ENCODE measurements at places on chromosomes 7 and 10.
A peak's percentile ranks its signal among the peaks of the same experiment; 100 is the strongest.

- no peak for DNase-seq
Measured at GRCh38 chr7:29146057-29146706, at the start of gene CPVL. Gene CPVL, minus strand, starts transcription at chr7:29146537. Its CDS starts 25,476 bp downstream, at chr7:29121061.

- no peak for DNase-seq
Measured at GRCh38 chr10:110244550-110244949, 37.1 kb downstream of the MXI1 start.

- no peak for DNase-seq
Measured at GRCh38 chr7:21346297-21346696, 81.6 kb upstream of the SP4 start.

DNA sequence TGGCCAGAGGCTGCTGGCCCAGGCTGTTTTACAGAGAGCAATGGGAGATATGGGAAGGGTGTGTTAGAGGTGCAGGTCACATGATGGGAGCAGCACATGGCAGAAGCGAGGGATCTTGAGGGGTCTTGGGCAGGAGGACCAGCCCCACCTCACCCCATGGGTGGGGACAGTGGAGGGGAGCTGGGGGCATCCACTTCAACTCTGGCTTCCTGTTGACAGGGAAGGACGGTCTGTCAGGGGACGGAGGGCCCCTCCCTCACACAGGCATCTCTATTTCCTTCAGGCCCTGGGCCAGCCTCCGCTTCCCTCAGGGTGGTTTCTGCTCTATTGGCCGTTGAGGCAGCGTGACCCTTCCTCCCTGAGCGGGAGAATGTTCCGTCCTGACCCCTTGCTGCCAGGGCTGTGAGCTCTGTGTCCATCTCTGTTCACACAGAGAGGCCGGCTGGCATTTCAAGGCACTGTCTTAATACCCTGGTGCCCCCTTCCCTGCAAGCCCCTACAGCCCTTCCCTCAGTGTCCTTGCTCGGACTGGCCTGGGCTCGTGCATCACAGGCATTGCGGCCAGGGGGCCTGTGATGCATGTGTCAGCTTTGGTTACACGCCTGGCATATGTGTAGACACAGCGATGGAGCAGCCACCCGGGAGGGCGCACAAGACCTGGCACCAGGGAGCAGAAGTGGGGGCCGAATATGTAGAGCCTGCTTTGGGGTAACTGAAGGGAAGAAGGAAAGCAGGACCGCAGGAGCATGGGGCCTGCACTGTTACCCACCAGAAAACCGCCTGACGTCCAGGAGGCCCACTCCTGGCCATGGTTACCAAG is 31.8 kb downstream of the RAMP3 start:
- no peak for DNase-seq

DNA sequence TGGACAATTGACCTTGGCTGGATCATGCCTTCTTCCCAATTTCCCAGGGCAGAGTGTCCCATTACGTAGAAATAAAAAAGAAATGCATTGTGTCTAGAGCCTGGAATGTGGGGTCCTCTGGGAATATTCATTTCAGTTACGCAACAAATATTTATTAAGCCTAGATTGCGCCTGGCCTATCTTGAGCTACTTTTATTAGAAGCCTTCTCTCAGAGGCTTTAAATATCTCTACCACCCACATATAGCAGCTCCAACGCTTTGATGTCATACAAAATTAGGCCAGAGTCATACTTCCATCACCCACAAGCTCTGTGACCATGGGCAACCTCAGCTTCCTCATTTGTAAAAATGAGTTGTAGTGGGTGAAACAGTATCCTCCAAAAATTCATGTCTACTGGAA is 24.9 kb upstream of the CARD11 start:
- DNase-seq = no peak

DNA sequence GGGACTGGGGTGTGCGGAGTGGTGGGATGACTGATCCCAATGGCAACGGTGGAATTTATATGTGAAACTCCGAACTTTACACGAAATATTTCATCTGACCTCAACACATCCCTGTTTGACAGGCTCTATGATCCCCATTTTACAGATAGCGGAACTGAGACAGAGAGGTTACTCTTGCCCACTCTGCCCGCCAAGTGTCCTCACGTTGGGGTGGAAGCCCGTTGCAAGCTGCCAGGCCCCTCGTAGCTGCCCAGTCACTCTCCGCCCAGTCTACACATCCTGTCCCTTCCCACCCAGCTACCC is 397 bp upstream of the NFE2L3 start:
- no peak for DNase-seq

DNA sequence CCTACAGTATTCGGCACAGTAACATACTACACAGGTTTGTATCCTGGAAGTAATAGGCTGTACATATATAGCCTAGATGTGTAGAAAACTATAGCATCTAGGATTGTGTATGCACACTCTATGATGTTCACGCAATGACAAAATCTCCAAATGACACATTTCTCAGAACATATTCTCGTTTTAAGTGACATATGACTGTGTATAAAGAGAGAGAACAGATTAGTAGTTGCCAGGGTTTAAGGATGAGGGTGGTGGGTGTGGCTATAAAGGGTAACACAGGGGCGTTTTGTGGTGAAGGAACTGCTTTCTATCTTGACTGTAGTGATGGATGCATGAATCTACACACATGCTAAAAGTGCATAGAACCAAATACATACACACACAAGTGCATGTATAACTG is 101.2 kb downstream of the ARL4A start:
- no peak for DNase-seq

GRCh38 chr7:150947241-150947745 is 30.8 kb downstream of the KCNH2 start:
- DNase-seq = no peak

- no peak for DNase-seq
Measured at GRCh38 chr7:128042012-128042411, 10.8 kb upstream of the LRRC4 start.

GRCh38 chr10:4848356-4849041 is 22.5 kb downstream of the AKR1E2 start:
- peak; percentile 4 for DNase-seq

GRCh38 chr7:99631295-99632109 is 14.8 kb downstream of the ZSCAN25 start:
- DNase-seq = peak; percentile 18

- DNase-seq = peak; percentile 95
Measured at GRCh38 chr10:11875494-11876281, 52.5 kb downstream of the PROSER2 start.

- no peak for DNase-seq
Measured at GRCh38 chr10:35152992-35153391, 26.3 kb downstream of the CREM start.

- DNase-seq = no peak
Measured at GRCh38 chr10:92102601-92103213, 179.1 kb downstream of the BTAF1 start.

DNA sequence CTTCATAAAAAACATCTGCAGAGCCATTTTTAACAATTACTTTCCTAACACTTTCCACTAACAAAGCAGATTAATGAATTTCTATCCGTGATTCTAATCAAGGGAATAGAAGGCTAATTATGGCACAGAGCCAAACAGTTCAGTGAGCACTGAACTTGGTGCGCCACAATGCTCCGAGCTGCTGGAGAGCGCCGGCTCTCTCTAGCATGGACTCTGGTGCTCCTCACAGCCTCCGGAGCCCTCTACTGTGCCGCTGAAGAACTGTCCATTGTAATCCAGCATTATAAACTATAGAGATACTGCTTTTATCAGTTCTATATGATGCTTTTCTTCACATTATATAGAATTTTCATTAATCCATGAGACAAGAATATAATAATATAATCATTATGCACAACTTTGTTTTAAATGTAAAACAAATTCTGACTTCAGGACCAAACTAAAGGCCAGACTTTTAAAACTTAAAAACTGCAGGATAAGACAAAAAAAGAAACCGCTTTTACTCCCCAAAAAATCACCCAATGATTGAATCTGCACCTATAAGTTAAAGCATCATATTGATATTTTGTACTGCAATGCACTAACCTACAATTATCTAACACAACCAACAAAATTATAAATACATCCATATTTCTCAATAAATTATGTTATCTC is 123.6 kb downstream of the RNF32 start:
- peak; percentile 76 for DNase-seq

GRCh38 chr10:50538555-50539398 is 85.0 kb downstream of the SGMS1 start:
- DNase-seq = peak; percentile 16

- DNase-seq = peak; percentile 37
Measured at GRCh38 chr7:93985101-93985500, 19.1 kb downstream of the BET1 start.

DNA sequence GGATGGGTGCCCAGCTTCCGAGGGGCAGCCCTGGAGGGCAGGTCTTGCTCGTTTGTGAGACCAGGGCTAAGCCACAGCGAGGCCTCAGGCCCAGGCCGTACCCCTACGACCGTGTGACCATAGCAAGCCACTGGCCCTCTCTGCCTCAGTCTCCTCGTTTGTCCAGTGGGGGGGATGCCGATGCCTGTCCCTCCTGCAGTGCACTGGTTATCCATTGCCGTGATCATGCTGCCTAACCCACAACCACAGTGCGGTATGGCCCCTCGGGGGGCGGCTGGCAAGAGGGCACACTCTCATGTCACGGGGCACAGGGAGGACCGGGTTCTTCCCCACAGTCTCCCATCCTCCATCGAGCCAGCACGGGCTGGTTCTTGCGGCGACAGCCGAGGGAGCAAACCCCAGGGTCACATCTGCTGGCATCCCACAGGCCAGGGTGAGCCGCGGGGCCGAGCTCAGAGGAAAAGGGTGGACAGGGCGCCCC is 80.5 kb downstream of the ELFN1 start:
- DNase-seq = no peak

DNA sequence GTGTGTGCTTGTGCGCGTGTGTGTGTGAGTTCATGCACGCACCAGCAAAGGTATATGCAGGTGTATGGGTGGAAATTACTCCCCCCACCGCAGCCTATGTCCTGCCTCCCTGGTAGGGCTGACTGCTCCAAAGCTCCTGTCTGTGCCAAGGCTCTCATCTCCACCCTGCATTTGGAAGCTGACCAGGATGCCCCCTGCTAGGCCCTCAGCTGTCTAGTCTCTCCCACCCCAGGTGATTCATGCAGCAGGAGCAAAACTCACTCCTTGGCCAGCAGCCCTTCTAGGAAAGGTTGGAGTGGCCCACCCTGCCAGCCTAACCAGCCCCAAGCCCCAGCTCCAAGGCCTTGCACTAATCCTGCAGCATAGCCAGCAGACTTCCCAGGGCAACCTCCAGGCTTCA is 148.4 kb downstream of the GRID1 start:
- no peak for DNase-seq

DNA sequence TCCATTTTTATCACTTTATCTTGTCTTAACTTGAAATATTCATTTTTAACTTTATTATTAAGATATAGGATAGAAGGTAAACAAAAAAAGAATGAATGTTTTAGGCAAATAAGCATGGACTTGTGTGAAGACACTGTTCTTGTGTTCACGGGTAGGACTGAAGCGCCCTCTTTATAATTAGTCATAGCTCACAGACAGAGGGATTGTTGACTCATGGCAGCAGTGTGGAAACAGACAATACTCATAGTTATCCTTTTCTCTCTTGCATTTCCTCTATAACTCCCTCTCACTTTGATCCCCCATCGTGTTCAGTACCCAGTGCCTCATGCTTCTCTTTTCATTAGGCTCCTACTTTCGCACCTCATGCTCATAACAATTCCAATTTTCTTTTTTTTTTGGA is 731.8 kb downstream of the PHTF2 start:
- DNase-seq = peak; percentile 82

DNA sequence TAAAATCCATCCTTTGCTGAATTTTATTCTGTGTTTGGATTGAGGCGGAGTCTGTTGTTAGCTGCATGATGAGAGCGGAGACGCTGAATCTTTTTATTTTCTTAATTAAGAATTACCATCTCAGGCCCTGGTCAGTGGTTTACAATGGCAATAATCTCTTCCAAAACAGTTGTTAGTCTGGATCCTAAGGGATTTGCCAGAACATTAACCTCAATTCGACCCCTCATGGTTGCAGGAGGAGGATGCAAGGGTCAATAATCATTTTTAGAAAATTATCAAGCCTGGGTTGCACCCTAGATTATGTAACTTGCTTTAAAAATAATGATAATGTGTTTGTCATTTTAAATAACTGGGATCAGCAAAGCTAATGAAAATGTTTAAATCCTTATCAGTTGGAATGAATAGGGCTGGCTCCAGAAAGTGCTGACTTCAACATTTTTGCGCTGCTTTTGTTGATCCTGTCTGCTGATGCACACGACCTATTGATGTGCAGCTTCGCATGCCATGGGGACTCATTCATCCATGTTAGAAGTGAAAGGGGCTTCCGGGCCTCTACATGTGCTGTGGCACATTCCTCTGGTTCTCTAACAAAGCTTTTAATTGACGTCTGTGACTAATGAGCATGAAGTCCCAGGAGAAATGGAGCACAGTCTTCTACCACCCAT is 80.7 kb upstream of the KIAA1217 start:
- no peak for DNase-seq

- DNase-seq = no peak
Measured at GRCh38 chr7:81761821-81762220, 8.0 kb downstream of the HGF start.

- no peak for DNase-seq
Measured at GRCh38 chr10:43689007-43689491, 40.4 kb upstream of the ZNF32 start.

DNA sequence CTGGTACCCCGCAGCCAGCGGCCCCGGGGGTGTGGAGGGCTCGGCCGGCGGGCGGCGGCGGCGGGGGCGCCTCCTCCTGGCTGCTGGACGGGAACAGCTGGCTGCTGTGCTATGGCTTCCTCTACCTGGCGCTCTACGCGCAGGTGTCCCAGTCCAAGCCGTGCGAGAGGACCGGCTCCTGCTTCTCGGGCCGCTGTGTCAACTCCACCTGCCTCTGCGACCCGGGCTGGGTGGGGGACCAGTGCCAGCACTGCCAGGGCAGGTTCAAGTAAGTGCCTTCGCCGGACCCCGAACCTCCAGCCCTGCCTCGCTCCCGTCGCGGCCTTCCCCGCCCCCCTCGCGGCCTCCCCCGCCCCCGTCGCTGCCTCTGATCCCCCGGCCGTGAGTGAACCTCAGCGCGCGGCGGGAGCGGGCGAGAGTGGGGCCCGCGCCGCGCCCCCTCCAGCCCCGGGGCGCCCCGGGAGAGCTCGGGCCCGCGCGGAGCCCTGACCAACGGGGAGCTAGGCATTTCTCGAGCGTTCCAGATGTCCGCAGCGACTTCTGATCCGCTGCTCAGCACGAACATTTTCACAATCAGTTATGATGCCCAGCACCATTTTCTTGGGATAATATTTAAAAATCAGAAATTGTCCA is 727 bp downstream of the ATRNL1 start:
- DNase-seq = no peak

DNA sequence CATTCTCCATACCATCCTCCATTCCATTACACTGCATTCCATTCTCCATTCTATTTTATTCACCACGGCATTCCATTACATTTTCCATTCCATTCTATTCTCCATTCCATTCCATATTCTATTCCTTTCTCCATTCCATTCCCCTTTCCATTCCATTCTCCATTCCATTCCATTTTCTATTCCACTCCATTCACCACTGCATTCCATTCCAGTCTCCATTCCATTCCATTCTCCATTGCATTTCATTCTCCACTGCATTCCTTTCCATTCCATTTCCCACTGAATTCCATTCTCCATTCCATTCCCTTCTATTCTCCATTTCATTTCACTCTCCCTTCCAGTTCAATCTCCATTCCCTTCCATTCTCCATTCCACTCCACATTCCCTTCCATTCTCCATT is 79.6 kb downstream of the NSUN6 start:
- no peak for DNase-seq

GRCh38 chr10:121838931-121839330 is 88.9 kb downstream of the ATE1 start:
- no peak for DNase-seq
